Daoy (cell line): ENCODE measurements at places on chromosomes 3 and 15.

GRCh38 chr3:185825006-185825638 is at the start of gene IGF2BP2:
Gene IGF2BP2, minus strand, starts transcription at chr3:185825042. Its CDS starts 82 bp downstream, at chr3:185824960.
- peak; percentile 90 for DNase-seq

- DNase-seq, result no peak
Measured at GRCh38 chr3:115385774-115386730, 237.3 kb upstream of the GAP43 start.

DNA sequence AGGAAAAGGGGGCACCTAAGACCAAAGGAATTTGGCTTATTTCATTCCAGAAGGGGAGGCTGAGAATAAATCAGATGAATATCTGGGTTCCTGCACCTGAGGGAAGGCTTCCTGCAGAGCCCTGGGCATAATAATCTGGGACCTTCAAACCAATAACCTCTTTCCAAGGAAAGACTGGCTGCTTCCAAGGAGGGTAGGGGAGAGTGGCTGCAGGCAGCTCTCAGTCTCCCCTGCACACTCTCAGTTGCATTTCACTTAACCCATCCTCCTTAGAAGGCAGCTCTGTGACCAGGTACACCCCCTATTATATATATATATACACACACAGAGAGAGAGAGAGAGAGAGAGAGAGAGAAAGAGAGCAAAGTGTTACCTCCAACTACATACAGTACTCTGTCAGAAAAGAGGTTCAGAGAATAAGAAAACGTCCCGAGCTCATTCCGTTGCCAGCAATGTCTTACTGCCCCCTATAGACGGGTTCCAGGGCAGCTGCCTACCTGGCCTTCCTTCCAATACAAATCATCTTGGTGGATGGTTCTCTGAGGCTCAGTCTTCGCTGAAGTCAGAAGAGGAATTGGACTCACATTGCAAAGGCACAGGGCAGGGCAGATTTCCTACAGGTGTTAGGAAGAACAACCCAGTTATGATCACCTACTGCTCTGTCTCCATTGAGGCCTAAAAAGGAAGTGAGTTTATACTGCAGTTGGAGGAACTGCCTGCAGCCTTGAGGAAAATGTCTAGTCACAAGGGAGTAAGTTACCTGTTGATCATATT is 26.1 kb downstream of the CAPN3 start:
- peak; percentile 35 for DNase-seq

DNA sequence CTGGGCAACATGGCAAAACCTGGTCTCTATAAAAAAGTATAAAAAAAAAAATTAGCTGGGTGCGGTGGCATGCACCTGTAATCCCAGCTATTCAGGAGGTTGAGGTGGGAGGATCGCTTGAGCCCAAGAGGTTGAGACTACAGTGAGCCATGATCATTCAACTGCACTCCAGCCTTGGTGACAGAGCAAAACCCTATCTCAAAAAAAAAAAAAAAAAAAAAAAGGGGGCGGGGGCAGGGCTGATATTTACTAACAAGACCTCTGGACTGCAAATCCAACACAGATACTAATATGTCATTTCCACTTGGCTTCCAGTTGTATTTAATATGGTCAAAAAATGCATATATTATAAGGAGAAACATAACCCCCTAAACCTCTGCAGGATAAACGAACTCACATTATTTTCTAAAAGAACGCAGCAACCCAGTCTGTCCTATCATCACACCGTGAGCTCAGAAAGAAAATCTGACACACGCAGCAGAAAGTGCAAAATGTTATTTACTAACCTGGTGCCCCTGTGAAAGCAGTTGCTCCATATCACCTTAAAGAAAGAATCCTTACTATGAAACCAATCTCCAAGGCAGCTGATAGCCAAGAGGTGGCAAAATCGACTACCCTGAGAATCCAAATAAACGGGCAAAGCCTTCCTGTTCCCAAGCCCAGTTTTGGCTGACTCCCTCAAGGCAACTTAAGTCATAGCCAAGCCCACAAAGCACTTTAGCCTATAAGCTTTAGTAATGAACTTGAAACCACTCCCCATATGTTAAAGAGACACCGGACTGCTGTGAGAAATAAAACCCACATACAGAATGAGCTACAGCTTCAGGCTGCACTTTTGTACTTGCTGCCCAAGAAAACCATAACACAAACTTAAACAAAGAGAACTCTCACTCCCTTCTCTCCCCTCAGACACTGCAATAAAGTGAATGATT is 39.3 kb downstream of the PLD1 start:
- peak; percentile 81 for DNase-seq

GRCh38 chr3:134445636-134446035 is 40.1 kb downstream of the ANAPC13 start:
- no peak for DNase-seq

DNA sequence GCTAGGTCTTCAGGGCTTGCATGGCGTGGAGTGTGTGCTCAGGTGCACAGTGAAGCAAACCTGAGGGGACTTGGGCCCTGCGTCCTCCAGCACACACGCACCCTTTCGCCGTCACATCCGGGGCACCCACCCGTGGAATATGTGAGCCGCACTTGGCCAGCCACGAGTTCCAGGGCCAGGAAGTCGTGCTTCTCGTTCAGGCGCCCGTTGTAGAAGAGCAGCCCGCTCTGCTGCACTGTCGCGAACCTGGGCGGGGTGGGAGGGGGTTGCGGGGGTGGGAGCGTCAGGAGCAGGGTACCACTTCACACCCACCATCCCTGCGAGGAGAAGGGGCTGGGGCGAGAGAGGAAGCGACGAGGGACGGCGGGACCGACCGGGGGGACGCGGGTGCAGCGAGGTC is 7.1 kb downstream of the CELSR3 start:
- no peak for DNase-seq

DNA sequence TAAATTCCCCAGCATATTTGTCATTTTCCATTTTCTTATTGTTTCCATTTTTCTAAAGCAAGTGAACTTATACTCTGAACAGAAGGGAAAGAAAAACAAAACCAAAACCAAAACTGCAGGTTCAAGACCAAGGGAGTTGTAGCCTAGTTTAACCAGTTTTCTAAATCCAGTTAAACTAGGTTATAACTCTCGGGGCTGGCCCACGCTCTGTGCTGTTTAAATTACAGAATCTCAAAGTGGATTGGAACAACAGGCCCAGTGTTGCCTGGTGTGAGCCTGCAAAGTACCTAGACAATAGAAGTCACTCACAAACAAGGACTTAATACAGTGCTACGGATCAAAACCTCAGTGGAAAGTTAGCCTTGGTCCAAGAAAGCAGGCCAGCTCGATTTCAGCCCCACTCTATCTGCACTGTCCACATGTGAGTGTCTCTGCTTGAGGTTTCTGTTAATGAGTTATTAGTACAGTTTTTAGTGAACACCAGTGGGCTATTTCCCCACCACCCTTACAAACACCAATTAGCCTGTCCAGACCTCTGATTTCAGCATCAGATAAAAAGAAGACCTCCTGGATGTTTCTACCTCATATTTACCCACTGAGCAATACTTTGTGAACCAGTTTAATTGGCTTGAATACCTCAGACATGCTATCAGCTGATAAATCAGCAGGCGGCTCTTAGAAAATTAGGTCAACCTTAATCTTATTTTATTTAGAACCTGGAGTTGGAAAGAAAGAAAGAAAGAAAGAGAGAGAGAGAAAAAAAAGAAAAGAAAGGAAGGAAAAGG is 93.8 kb upstream of the PDZRN3 start:
- DNase-seq, result no peak

- DNase-seq, result peak; percentile 23
Measured at GRCh38 chr3:2765002-2765579, 345.1 kb downstream of the IL5RA start.

- no peak for DNase-seq
Measured at GRCh38 chr3:169619793-169620192, 43.7 kb downstream of the MECOM start.

DNA sequence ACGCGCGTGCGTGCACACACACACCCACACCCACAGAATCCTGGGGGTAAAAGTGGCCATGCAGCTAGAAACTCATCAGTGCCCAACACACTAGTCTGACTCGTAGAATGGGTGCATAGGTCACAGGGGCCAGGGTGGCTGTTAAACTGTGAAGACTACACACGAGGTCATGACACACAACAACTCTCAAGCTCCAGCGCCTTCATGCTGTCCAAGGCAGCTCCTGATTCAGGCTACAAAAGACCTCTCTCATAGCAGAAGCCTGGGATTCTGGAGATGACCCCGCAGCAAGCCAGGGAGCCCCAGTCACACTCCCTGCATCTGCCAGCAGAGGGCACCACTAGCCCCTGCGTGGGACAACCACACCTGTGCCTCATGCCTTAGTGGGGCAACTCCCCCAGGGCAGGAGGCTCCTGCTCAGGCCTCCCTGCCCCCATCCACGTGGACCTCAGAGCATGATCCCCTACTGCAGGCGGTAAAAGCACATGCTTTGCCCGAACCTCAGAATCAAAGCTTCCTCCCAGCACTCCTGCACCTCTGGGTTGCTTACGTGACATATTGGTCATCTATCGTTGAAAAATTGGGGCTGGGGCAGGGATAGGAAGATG is 93.1 kb downstream of the LRIG1 start:
- peak; percentile 64 for DNase-seq

DNA sequence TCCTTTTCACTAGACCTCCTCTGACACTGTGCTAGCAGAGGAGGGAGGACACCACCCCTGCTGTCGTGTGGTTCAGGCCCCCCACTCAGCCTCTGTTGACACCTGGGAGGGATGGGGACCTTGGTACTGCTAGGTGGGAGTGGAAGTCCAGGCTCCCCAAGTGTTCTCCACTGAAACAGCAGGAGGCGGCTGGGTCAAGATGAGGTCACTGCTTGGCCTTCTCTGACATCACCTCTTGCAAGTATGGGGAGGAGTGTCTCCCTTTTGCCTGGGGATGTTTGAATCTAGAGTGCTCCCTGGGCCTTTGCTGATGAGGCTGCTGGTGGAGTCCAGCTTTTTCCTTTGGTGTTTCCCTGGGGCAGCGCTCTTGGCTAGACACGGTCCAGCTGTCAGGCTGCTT is 101.5 kb downstream of the CHRNA7 start:
- DNase-seq, result no peak

DNA sequence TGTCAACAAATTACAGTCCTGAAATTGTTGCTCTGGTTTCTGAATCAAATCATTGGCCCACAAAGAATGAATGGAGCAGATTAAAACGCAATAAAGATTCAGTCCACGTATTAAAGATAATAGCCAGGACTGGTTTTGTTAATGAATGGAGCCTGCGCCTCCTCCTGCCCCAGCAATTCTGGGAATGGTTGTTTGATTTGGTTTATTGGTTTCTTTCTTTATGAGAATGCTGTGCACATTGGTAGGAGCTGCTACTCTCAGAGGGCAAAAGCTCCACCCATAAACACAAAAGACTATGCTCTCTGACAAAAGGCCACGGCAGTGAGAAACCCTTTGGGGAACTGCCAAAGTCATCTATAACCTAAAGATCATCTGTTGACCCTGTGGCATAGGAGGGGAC is 261.1 kb downstream of the ABHD5 start:
- DNase-seq, result no peak

DNA sequence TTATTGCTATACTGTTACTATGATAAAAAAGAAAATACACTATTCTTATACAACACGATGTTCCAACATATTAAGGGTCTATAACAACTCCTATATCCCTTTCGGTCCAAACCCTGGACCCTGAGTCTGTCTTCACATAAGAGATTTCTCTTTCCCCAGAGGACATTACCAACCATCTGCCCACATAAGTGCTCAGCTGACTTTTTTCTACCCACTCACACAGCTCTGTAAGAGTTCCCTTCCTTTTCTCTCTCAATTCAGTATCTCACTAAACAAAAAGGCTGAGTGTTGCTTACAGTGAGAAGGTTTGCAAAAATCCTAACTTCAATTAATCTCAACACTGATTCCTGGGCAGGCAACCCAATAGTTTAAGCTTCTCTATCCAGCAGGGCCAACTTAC is 30.5 kb downstream of the ITGB5 start:
- no peak for DNase-seq
